ENCODE measurements at places on chromosomes 2 and 18. TPM values are rescaled to one million over a fixed set of nuclear protein-coding genes. Genes with fewer than 3 reads are reported as not detected.

The MARCHF4 gene
- total RNA-seq, result not detected

The SERPINB10 gene
- total RNA-seq, result 0.14 TPM

The DYNAP gene
- not detected for total RNA-seq

The RUFY4 gene
- 5.1 TPM for total RNA-seq
